Activated CD4-positive, CD25-positive, alpha-beta regulatory T cell treated with anti-CD3 and anti-CD28 coated beads, Interleukin-2, amount 50 U/mL, for 24 hours (primary cell): ENCODE measurements at places on chromosomes 13 and 19.
A peak's percentile ranks its signal among the peaks of the same experiment; 100 is the strongest.

- no peak for ATAC-seq
Observed at GRCh38 chr13:80050252-80050651, 290.7 kb downstream of the SPRY2 start.

- ATAC-seq, result peak; percentile 12
Observed at GRCh38 chr13:30616927-30617314, 799 bp upstream of the USPL1 start.

DNA sequence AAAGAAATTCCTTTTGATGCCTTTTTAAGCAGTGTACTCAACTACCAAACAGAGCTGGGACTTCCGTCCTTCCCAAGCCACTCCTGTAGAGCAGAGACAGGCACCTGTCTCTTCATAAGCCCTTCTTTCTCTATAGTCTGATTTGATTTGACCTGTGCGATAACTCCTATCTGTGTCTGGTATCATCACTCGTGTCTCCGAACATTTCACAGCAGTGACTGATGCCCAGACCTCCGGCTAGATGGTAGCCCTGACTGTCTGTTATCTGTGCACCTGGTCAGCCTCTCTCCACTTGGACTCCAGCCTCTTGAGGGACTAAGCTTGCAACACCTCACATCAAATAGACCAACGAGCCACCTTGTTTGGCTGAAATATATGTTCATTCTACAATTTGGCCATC, 316.2 kb upstream of the ZNF507 start:
- no peak for ATAC-seq

DNA sequence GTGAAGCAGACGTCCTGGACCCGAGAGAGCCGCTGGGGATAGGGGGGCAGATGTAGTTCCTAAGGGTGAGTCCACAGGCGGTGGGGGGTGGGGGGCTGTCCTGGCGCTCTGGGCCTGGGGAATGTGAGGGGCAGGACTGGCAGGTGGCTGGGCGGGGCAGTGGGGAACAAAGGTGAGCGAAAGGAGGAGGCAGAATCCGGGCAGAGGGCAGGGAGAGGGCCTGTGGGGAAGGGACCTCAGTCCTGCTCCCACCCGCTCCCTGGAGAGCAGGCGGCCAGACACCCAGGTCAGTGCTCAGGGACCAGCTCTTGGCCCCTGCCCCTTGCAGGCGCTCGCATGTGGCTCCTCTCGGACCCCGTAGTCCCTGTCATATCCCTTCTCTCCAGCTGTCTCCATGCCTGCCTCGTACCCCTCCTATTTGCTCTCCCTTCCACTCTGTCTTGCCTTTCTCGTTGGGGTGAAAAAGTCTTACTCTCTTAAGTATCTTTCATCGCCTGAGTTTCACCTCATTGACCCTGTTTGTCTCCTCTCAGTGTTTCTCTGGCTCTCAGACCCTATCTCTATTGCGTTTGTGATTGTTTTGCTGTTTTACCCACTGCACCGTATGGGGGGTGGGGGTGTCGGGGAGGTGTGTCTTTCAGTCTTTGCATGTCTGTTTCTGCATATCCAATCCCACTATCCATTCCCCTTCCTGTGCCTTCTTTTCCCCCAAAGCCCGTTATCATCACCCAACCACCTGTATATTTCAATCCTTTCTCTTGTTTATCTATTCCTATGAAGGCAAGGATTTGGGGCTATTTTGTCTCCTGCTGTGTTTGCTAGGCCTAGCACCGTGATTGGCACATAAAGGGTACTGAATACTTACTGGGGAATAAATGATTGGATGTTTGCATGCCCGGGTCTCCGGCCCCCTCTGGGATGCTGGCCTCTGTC, 5.8 kb downstream of the SPHK2 start:
- no peak for ATAC-seq

DNA sequence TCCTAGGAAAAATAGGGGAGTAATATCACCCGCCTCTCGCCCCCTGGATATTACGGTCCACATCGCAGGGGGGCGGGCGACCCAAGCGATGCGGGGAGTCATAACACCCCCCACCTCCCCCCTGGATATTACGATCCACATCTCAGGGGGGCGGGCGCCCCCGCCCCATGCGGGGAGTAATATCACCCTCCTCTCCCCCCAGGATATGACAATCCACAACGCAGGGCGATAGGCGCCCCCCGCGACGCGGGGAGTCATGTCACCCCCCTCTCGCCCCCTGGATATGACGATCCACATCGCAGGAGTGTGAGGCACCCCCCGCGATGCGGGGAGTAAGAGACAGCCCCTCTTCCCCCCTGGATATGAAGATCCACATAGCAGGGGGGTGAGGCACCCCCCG, 684.4 kb upstream of the PCDH9 start:
- ATAC-seq, result no peak

DNA sequence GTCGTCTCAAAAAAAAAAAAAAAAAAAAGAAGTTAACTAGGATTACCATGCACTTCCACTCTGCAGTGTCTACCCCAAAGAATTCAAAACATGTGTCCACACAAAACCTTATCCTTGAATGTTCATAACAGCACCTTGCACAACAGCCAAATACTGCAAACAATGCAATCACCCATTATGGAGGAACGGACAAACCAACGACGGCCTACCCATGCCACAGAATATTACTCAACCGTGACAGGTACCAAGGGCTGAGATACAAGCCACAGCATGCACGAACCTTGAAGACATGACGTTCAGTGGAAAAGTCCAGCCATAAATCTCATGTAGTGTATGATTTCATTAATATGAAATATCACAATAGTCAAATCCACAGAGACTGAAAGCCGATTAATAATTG, 3.0 kb upstream of the SHISA7 start:
- no peak for ATAC-seq

DNA sequence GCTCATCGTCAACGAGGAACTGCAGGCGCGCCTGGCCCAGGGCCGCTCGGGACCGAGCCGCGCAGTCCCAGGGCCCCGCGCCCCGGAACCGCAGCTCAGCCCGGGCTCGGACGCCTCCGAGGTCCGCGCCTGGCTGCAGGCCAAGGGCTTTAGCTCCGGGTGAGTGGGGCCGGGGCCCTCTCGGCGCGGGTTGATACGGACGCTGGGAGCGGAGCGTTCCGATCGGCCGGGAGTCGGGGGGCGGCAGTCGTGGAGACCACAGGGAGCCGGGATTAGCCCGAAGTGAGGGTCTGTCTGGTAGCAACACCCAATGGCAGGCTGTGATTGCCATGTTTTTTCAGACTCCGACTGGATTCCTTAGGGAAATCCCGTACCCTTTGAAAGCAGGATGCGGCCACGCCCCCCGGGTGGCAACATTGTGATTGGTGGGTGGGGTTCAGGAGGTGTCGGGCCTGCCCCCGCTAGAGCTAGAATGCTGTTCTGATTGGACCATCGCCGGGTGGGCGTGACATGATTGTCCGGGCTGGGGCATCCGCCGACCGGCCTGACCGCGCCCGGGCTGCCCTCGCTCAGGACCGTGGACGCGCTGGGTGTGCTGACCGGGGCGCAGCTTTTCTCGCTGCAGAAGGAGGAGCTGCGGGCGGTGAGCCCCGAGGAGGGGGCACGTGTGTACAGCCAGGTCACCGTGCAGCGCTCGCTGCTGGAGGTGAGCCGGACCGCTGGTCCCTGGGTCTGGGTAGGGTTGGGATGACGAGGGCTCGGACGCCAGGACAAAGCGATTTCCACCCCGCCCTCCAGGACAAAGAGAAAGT, 11.3 kb downstream of the EPS8L1 start:
- ATAC-seq, result peak; percentile 66

DNA sequence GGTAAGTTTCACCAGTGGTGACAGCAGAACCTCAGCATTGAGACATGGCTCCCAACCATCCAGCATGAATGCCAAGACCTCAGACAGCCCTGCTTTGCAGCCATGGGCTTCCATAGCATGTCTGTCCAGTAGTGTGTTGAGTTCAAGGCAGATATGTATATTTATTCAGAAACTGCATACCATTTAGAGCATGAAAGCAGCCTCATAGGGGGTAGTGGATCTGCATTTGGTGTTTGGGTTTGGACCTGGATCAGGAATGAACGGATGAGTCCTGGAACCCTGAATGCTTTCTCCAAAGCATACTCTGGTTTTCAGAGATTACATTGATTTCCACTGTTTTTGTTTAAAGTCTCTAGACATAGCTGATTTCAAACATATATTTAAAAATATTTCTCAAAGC, 114.3 kb downstream of the ESD start:
- ATAC-seq, result no peak

GRCh38 chr13:27035892-27036235, 135.7 kb downstream of the USP12 start:
- no peak for ATAC-seq

GRCh38 chr13:75492389-75492788, 10.4 kb upstream of the TBC1D4 start:
- no peak for ATAC-seq

- ATAC-seq, result no peak
Observed at GRCh38 chr19:35742121-35742724, at the start of gene IGFLR1. TSS of gene IGFLR1 (minus strand) at chr19:35742452. CDS start at chr19:35741180, 1,272 bp downstream.

DNA sequence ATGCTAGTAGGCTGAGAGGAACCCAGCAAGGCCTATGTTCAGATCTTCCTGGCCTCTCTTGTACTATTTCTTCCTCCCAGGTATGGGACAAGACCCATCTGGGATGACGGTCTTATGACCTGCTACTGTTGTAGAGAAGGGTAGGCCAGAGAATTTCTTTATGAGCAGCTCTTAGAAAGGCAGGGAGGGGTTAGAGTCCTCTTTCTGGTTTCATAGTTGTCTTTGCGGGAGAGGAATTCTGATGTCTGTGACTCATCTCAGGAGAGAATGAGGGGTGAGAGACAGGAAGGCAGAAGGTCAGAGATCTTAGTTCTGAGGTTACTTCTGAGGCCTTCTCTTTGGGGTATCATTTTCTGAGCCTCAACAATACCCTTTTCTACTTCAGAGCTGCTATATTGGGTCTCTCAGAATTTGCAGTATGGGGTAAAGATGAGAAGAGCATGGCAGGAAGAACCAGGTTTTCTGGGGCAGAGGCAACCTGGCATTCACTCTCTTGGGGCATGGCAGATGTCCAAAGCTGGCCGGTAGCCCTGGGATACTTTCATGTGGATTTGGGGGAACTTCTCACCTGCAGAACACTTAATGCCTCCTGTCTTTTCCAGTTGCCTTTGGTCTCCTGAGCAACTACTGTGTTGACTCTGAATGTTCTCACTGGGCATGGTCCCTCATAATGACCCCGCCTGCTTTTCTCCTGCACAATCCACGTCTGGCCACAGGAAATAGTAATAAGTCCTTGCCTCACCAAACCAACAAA, 154.4 kb downstream of the GGACT start:
- ATAC-seq, result no peak

GRCh38 chr13:77859450-77859849, 59.2 kb downstream of the EDNRB start:
- no peak for ATAC-seq

- no peak for ATAC-seq
Observed at GRCh38 chr13:23919006-23919405, 21.7 kb upstream of the C1QTNF9B start.

DNA sequence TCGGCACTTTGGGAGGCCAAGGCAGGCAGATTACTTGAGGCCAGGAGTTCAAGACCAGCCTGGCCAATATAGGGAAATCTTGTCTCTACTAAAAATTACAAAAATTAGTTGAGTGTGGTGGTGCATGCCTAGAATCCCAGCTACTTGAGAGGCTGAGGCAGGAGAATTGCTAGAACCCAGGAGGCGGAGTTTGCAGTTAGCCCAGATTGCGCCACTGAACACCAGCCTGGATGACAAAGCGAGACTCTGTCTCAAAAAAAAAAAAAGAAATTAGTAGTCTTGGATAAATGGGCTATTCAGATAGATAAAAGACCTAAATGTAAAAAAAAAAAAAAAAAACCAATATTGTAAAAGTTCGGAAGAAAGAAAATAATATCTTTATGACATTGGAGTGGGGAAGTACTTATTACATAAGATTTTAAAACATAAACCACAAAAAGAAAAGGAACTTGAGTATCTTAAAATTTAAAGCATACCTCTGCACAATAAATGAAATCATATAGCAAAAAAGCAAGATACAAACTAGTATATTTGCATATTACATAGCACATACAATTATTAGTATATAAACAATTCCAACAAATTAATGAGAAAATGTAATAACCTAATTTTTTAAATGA, 26.7 kb upstream of the RNASEH2B start:
- ATAC-seq, result no peak

DNA sequence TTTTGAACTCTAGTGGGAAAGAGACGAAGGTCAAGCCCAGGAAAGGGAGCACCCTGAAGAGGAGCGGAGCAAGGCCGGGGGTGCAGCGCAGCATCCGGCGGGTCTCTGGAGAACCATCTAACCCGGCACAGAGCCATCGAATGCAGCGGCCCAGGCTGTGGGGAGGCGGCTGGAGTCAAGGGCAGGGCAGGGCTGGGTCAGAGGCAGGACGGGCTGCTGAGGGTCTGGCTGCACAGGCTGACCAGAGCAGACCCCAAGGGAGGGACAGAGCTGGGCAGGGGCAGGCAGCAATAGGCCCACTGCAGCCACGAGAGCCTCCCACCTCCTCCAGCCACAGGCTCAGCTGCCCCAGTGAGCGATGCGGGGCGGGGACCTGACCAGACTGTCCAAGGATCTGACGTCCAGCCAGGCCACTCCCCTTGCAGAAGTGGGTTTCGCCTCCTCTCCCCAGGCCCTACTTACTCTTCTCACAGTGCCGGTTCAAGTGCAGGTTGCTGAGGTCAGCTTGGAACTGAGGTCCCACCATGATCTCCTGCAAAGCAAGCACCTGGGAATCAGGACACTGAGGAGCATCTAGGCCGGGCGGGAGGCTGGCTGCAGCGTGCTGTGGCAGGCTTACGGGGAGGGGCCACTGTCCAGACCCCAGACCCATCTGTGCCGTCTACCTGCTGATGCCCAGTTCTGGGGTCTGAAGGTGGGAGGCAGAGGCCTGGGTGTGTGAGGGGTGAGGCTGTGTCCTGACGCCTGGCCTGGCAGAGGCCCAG, 19.2 kb downstream of the MIER2 start:
- no peak for ATAC-seq

- ATAC-seq, result no peak
Observed at GRCh38 chr19:52896431-52897137, 851 bp downstream of the ZNF320 start.

DNA sequence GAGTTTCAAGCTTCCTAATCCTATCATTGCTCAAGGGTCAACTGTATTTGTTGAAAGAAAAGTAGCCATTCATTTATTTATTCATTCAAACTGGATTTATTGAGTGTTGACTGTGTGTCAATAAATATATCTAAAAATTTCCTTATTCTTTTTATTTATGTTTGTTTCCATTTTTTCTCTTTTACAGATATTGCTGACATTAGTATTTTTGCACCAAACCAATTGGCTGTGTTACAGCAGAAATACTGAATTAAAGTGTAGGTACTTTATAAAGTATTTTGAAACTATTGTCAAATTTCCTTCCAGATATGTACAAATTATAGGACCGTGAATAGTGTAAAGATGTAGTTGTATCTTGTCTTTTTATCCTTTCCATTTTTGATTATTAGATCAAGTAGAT, 692.0 kb upstream of the SLC10A2 start:
- no peak for ATAC-seq

DNA sequence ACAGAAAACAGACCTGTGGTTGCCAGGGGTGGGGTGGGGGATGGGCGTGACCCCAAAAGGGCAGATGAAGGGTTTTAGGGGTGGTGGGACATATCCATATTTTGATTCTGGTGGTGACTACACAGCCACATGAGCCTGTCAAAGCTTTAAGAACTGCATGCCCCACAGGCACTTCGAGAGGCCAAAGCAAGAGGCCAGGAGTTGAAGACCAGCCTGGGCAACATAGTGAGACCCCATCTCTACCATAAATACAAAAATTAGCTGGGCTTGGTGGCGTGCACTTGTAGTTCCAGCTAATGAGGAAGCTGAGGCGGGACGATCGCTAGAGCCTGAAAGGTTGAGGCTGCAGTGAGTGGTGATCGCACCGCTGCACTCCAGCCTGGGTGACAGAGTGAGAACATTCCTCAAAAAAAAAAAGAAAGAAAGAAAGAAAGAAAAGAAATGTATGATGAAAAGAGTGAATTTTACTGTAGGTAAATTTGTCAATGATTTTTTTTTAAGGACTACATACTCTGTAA, 18.9 kb upstream of the BCL3 start:
- ATAC-seq, result no peak
